Left forelimb (tissue), 1 donor: ENCODE measurements at places on chromosomes 7 and 10.

GRCh38 chr7:112448891-112449290, 1.4 kb upstream of the IFRD1 start:
- DNase-seq: no peak

DNA sequence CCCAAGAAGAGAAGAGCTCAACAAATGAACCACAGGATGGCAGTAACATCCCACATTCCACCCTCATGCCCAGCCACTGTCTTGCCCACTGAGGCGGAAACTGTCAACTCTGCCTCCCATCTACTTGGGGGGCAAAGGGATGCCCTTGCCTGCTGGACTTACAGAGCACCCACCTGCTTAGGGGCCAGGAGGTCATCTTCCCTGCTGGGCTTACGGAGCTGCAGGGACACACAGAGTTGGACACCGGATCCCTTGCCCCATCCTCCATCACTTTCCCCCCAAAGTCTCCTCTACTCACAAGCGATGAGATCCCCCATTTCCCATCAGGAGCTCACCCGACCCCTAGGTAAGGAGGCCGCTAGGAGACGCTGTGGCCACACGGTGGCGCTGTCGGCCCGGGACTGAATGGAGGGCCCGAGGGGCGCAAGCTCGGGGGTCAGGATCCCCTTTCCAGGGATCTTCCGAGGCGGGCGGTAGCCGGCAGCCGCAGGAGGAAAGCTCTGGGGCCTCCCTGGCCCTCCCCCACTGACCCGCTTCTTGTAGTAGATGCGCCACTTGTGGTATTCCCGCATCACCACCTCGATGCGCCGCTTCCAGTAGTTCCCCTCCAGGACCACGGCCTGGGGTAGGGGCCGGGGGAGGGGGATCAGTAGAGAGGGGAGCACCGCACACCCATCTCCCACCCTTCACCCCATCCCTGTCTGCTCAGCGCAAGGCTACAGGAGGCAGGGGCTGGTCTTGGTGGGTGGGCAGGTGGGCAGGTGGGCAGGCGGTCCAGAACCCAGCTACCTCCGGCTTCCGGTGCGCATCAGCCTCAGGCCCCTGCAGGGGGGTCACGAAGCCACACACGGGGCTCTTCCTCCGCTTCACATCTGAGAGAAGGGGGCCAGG, 17.3 kb downstream of the MLXIPL start:
- peak; percentile 79 for DNase-seq

DNA sequence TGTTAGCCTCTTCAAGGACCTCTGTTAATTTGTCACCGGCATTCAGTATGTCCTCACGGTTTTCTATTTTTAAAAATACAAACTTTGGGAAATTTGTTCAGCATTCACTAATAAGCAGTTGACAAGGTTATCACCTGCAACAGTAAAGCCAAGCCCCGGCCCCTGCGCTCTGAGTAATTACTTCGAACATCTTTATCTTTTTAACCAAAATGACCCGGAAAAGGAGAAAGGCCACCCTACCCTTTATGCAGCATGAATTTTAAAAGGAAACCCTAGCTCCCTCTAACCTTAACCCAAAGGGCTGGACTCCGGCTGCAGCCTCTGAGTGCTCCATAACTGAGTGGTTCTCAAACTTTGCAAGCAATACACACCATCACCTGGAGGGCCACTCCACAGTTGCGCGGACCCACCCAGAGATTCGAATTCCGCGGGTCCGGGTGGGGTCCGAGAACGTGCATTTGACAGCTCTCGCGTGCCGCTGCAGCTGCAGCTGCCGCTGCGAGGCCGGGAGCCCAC, 940 bp downstream of the NSMCE4A start:
- DNase-seq: no peak

- DNase-seq: peak; percentile 62
Measured at GRCh38 chr7:159145490-159145855, 806 bp upstream of the VIPR2 start.

GRCh38 chr7:96508371-96508770, 186.5 kb upstream of the SLC25A13 start:
- no peak for DNase-seq

GRCh38 chr10:73043766-73044377, 52.8 kb downstream of the P4HA1 start:
- DNase-seq: no peak

DNA sequence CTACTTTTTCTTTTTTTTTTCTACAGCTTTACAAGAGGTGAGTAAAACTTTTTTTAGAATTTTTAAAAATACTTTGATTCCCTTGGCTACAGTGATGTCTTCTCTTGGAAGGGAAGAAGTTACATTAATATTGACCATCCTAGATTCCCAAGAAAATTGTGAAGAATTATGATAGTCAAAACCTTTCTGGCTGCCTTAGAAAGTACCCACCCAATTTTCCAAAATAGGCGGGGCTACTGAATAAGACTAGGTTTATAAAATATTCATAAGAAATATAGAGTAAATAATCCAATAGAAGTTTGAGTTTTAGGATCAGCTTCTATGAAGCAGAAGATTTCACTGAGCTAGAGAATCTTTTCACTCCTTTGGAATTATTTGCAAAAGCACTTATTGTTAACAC, 3.0 kb downstream of the COL1A2 start:
- DNase-seq: no peak

GRCh38 chr10:51629934-51630639, 69.3 kb downstream of the CSTF2T start:
- DNase-seq: no peak

GRCh38 chr10:78942091-78942501, 126.7 kb upstream of the ZMIZ1 start:
- no peak for DNase-seq

- DNase-seq: no peak
Measured at GRCh38 chr10:86225103-86225782, 141.4 kb downstream of the GRID1 start.

DNA sequence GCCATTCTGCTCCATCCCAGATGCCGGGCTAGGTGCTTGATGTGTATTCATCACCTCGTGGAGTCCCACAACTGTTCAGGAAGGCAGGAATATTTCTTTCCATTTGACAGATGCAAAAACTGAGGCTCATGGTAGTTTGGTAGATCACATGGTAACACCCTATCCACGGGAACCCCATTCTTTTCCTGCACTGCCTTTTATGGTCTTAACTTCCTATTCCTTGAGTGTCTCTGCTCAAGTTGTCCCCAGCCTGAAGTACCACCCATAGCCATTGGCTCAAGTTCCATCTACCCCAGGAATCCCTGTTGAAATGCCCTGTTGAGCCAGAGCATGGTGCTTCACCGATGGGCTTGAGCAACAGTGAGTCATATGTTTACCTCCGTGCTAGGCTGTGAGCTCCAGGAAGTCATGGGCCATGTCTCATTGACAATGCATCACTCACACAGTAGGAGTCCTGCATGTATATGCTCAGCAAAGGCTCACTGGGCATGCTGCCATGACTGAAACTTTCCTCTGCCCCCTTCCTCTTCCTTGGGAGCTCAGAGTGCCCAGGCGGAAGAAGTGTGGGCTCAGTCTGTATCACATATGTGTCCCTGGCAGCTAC, 71.7 kb upstream of the ADAM12 start:
- no peak for DNase-seq

DNA sequence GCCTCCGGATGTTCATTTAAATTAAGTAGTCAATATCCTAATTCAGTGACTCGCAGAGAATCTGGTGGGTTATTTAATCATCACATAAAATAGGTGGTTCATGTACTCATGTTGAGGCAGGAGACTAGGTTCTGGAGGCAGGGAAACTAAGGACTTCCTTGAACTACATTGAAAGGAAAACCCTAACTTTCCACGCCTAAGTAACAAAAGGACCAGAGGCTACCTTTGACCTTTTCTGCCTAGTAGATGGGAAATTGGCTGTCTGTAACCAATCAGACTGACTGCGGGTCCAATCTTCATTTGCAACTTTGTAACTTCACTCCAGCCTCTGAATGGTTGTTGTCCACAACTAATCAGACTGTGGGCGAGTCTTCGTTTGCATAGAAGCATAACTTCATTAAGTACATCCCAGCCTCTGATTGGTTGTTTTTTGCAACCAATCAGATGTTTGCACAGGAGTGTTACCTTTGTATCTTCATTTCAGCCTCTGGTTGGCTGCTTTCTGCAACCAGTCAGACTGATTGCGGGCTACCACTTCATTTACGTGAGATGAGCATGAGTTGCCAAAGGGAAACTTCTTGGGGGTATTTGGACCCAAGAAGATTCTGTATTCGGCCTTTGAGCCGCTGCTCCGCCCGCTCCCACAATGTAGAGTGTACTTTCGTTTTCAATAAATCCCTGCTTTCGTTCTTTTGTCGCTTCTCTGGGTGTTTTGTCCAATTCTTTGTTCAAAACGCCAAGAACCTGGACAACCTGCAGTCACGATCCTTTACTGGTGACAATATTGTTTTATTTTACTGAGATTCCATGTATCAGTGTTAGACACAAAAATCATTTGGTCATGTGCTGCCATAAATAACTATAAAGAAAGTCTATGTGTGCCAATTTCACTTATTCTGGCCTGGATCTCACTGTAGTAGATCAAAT, 1.7 kb upstream of the ST7 start:
- DNase-seq: no peak

- no peak for DNase-seq
Measured at GRCh38 chr7:84508606-84509005, 314.0 kb upstream of the SEMA3A start.

GRCh38 chr7:131845573-131846314, 289.3 kb upstream of the PODXL start:
- no peak for DNase-seq

- no peak for DNase-seq
Measured at GRCh38 chr10:121800146-121800545, 127.7 kb downstream of the ATE1 start.

DNA sequence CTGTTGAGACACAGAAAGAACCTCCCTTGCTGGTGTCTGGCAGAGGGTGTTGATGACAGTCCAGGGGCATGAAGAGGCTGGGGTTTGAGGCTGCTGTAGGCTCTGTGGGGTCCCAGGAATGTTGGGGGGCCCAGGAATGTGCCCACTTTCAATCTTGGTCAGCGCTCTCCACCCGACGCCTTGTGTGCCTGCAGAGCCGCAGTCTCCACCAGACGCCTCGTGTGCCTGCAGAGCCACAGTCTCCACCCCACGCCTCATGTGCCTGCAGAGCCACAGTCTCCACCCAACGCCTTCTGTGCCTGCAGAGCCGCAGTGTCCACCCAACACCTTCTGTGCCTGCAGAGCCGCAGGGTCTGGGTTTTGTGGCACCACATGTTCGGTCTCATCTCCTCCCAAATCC, 84.0 kb downstream of the ADARB2 start:
- DNase-seq: no peak

DNA sequence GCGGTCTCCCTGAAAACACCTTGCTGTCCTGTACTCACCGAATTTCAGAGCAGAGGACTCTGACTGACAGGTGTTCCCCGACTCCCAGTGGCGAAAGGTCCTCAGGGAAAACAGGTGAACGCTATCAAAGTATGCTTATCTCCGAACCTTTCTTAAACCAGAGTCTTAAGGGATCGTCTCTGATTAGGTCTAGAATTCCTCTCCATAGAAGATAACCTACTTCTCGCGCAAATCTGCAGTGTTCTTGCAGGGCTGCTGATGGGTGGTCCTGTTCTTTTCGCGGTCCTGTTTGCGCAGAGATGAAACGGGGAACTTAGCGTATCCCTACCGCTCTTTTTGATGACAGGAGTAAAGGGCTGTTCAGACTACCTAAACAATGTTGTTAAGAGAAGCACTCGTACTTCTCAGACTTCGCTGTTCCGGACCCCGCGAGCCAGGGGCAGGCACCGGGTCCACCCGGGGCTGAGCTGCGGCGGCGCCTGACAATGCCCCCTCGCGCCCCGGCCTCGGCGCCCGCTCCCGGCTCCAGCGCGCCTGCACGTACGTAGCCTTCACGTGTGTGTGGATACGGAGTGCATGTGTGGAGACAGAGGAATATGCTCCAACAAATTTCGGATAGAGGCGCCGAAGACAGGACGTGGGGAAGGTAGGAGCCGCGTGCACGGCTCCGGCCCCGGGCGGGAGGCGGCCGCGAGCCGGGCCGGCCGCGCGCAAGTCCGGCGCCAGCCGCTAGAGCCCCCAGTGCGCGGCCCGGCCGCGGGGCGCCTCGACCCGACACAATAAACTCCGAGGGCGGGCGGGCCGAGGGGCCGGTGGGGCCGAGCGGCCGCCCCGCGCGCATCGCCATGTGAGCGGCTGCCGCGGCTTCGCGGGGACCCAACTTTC, 766 bp upstream of the ZMYND11 start:
- DNase-seq: peak; percentile 74

GRCh38 chr7:68700414-68700813, 897.9 kb upstream of the AUTS2 start:
- DNase-seq: no peak

DNA sequence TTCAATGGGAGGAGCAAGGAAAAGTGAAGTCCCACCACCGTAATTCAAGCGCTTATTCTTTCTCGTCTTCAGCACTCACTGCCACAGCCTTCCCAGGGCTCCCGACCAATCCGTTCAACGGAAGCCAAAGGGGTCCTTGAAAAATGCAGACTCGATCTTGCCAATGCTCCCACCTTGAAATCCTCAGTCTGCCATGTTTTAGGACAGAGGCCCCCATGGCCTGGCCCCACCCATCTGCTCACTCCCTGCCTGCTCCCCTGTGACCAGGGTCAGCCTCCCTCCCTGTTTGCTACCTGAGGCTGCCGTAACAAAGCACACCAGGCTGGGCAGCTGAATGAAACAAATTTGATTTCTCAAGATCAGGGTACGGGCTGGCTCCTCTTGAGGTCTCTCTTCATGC, 3.0 kb upstream of the DNAAF5 start:
- no peak for DNase-seq

DNA sequence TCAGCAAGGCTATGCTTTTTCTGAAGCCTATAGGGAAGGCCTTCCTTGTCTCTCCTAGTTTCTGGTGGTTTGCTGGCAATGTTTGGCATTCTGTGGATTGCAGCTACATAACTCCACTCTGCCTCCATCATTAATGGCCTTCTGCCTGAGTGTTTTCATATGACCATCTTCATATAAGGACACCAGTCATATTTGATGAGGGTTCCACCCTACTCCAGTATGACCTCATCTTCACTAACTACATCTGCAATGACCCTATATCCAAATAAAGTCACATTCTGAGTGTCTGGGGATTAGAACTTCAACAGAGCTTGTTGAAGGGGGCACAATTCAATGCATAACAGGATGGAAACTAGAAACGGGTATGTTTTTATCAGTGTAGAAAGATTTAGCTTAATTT, 22.1 kb downstream of the CAV1 start:
- DNase-seq: no peak
